ENCODE measurements at places on chromosomes 7 and 10.

DNA sequence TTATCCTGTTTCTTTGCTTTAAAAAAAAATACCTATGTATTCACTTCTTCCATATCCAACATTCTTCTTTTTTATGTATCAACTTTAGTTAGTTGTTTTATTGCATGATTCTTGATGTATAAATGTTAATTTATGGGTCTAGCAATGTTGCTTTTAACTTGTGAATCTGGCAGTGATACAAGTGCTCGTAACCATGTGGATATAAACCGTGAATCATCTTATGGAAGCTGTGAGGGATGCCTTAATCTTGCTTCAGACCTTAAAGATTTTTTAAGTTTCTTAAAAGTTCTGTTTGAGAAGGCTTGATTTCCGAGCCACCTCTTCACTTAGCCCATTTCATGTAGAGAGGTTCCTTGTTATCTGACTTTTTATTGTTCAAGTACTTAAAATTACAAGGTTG, 25.9 kb downstream of the HELLS start:
- no peak for DNase-seq

- no peak for DNase-seq
Observed at GRCh38 chr7:111041577-111041976, 49.4 kb upstream of the LRRN3 start.

DNA sequence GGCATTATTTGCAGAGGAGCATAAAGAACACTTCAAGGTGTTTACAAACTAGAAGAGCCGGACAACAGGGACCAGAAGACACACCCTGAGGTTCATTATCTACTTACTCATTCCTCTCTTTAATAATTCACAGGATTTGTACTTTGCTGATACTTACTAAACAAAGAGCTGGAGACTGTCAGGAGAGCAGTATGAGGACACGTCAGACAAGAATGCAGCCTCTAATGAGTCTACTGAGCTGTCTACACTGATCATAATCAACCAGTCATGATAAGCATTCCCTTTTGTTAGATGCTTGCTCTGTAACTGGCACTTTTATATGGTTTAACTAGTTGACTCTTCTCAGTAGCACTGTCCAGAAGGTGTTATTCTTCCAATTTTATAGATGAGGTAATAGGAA, 243.3 kb upstream of the CDC14C start:
- DNase-seq, result no peak

DNA sequence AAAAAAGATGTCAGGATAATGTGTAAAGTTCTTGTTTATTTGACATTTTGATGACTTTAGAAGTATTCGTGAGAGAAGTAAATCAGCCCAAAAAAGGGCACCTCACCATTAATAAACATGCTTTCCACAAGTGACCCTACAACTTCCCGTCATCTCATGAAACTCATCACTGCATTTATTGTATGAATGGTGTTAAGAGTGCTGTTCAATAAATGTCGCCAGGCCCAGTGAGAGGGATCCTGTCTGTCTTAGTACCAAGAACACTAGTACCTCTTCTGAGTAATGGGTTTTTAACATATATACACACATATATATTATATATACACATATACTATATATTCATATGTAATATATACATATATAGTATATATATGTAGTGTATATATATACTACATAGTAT, 61.9 kb downstream of the TMEM26 start:
- no peak for DNase-seq

DNA sequence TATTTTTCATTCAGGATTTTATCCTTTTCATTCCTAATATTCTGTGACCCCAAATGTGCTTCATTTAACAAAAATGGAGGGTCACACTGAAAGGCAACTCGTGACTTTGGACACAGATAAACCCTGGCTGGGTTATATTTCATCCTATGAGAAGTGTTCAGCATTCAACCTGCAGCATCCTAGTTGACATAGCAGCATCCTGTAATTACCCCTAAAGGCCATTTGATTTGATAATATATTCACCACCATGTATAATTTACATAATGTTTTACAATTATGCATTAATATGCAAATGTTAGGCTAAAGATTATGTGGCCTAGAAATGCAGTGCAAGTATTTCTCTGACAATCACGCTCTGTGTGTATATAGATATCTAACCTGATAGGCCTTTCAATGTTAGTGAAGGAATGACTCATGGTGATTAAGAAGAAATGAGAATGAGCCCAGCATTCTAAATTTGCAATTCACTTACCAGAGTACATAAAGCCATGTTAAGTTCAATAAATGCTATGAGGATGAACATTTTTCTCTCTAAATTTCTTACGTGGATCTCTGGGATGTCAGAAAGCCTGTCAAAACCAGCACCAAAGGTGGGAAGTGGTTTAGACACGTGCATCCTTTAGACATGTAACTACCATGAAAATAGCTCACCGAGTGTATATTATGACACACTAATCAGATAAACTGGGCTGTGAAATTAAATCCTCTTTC, 337.7 kb upstream of the AOAH start:
- no peak for DNase-seq

- DNase-seq, result no peak
Observed at GRCh38 chr10:126210051-126210651, 178.1 kb downstream of the ADAM12 start.

DNA sequence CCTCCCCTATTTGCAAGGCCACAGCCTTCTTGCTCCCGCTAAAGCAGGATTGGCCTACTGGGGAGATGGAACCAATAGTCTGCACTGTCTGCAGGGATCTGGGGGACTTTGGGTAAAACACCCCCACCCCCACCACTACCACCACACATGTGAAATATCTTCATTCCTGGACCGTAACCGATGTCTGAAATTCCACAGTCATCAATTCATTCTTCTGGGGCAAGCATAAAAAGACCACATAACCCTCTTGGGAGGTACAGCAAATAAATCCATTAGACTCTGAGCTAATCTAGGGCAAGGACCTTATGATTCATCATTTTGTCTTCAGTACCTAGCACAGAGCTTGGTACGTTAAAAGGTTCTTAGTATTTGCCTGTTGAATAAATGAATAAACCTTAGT, 307.8 kb downstream of the GPAM start:
- no peak for DNase-seq

DNA sequence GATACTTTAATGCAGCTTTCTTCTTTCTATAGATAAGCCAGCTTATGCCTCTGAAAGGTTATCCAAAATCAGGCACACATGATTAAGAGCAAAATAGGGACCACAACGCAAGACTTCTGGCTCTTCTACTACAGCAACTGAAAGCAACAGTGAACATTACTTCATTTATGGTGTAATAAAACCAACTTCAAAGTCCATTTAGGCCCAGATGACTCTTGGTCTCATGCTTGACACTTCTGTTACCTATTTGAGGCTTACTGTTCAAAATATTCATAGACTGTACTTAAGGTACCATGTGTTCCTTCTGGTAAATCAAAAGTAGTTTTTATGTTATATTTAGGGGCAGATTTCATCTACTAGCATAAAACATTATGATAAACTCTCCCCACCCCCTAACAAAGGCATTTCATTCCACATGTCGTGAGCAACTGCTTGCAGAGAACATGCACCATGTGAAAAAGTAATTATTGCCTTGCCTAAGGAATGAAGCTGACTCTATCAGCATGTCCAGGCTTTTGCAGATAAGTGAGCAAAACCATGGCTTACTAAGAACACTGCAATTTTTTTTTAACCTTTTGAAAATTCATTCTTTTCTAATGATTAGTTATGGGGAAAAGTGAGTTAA, 154.9 kb upstream of the ITGB1 start:
- DNase-seq, result no peak

DNA sequence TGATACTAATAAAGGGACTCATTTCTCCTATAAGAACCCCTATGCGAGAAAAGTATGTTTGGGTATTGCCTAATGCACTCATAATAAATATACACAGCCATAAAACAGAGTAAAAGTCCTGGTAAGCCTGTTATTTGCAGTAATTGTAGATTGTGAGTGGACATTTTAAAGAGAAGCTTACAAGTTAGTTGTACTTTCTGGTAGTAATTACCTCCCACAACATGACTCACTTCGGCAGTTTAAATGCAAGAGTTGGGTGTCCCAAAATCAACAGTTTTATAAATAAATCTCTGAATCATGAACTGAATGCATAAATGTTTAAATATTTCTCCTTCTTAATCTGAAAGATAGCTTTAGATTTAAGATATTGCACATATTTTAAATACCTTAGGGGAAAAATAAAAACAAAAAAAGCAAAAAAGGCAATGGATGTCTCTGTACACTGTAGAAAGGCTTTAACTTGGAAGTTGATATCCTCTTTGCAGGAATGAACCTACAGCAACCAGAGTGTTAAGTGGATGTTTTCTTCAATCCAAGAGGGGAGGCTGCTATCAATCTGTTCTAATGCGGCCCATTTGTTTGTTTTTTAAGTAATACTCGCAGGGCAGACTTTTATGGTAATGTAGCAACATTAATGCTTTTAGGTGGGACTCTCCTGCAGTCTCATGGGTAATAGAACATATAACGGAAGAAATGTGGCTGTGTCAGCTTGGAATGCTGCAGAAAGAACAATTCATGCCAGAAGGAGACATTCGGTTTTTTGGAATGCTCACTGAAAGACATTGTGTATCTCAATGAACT, 57.3 kb upstream of the ZEB1 start:
- DNase-seq, result no peak

- DNase-seq, result no peak
Observed at GRCh38 chr7:25181532-25181931, 46.8 kb downstream of the NPVF start.

- no peak for DNase-seq
Observed at GRCh38 chr10:49153971-49154370, 20.1 kb upstream of the FAM170B start.

- peak; percentile 55 for DNase-seq
Observed at GRCh38 chr10:91694170-91694794, 61.4 kb upstream of the PPP1R3C start.

GRCh38 chr10:51800725-51801424, 101.5 kb upstream of the CSTF2T start:
- DNase-seq, result no peak

DNA sequence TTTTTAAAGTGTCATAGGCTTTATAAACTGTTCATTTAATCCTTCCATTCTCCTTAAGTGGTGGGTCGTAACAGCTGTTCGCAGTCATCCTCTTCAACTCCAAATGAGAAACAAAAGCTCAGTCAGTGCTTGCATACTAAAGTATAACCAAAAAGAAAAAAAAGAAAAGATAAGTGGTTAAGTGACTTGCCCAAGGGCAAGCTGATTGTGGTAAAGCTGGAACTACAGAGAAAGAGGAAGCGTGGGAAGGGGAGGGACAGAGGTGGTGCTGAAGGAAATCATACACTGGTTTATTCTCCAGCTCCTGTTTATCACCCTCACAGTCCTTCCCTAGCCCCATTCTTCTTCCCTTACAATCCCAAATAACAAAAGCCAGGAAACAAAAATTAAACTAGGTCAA, 29.6 kb downstream of the IDE start:
- DNase-seq, result no peak

- no peak for DNase-seq
Observed at GRCh38 chr10:54026340-54026739, 774.7 kb downstream of the PCDH15 start.

DNA sequence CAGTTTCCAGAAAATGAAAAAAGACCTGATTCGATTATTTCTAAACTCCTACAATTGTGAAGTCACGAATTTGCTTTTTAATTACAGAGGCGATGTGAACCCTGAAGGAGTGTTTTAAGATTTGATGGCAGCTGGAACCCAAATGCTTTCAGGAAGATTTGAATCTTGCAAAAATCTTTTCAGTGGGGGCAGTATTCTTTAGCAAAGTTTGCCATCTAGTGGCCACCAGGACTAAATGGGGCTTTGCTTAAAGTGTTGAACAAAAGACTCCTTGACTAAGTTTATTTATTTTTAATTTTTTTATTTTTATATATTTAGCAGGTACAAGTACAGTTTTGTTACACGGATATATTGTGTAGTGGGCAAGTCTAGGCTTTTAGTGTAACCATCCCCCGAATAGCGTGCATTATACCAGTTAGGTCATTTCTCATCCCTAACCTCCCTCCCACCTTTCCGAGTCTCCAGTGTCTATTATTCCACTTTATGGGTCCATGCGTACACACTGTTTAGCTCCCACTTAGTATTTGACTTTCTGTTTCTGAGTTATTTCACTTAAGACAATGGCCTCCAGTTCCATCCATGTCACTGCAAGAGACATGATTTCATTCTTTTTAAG, 98.8 kb downstream of the CACNB2 start:
- DNase-seq, result peak; percentile 36

GRCh38 chr10:7153750-7154149, 257.1 kb downstream of the SFMBT2 start:
- no peak for DNase-seq

DNA sequence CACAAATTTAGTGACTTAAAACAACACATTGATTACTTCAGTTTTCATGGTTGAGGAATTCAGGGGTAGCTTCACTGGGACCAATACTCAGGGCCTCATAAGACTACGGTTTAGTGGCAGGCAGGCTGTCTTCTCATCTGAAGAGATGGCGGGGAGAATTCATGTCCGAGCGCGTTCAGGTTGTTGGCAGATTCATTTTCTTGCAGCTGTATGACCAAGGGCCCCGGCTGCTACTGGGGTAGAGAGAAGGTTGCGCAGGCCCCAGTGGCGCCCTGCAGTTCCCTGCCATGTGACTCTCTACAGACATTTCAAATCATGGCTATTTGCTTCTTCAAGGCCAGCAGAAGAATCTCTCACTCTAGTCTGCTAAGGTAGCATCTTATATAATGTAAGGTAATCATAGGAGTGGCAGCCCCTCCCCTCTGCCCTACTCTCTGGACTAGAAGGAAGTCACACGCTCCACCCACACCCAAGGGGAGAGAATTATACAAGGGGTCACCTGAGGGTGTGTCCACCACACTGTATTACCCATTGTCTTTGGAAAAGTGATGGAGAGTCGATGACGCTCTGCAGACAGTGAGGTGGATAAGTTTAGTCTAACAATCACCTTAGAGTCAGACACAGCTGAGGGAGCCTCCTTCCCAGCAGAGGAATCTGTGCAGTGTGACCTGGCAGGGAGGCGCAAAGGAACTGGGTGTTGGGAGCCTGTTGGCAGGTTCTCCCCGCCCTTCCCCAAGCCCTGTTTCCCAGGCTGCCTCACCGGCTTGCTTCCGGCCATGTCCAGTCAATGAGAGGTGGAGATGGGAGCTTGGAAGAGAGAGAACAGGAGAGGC, 35.7 kb upstream of the PLEKHA1 start:
- DNase-seq, result no peak

DNA sequence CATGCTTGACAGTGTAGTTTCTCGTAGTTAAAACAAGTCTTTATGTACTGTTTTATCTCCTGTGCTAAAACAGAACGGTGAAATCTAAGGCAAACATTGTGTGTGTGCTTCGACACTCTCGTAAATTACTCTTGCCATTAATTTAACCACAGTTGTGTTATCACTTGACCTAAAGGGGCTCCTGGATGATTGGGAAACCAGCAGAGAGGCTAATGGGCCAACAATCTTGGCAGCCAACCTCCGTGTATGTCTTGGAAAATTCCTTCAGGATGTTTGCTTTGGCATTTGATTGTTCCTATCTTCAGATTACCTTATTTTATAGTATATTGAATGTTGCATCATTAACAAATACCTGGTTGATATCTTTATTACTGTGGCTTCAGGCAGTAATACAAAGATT, 409.5 kb downstream of the SDK1 start:
- no peak for DNase-seq

Measured in HEK293T (cell line).